Esophagus mucosa (tissue), 1 donor: ENCODE measurements at places on chromosomes 7 and 10.

DNA sequence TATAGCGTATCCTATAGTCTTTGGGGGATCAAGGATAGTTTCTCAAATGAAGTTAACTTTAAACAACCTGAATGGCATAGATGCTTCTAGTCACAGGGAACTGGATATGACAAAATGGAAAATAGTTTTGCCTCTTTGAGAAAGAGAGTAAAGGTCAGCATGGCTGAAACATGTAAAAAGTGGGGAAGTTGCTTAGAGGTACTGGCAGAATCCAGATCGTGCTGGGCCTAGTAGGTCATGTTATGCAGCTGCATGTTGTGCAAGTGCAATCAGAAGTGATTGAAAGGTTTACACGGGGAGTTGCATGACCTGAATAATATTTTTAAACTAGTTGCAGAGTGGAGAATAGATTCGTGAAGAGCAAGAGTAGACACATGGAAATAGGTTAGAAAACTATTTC, 201.1 kb upstream of the HDAC9 start:
- no peak for ATAC-seq

DNA sequence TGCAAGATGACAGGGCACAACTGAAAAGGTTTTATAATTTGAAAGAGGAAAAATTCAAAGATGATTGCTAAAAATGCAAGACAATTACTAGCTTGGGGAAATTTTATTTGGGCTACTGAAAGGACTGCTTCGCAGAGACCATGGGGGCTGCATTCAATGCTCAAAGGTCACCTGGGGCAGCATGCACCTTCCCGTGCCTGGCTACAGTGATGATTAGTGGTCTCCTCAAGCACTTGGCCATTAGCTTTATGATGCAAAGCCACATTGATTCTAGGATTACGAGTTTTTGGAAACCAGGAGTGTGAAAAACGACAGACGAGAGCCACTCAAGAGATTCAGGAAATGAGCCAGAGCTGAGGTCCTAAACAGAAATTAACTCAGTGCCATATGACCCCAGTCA, 764.6 kb downstream of the PHTF2 start:
- ATAC-seq = no peak

DNA sequence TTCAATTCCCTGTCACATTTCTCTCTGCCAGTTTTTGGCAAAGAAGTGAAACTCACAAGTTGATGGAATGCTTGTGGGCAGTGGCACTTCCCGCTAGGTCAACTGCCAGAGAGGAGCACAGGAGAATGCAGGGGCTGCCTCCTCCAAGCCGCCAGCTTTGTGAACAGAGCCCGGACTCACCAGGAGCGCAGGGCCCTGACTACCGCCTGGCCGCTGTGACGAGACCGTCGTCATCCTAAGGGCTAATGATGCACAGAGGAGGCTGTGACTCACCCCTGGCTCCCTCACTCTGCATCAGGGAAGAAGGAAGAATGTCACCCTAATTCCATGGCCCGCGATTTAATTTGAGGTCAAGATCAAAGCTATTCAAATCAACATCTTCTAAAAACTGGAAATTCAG, 123.9 kb downstream of the TAX1BP1 start:
- ATAC-seq = peak; percentile 17

DNA sequence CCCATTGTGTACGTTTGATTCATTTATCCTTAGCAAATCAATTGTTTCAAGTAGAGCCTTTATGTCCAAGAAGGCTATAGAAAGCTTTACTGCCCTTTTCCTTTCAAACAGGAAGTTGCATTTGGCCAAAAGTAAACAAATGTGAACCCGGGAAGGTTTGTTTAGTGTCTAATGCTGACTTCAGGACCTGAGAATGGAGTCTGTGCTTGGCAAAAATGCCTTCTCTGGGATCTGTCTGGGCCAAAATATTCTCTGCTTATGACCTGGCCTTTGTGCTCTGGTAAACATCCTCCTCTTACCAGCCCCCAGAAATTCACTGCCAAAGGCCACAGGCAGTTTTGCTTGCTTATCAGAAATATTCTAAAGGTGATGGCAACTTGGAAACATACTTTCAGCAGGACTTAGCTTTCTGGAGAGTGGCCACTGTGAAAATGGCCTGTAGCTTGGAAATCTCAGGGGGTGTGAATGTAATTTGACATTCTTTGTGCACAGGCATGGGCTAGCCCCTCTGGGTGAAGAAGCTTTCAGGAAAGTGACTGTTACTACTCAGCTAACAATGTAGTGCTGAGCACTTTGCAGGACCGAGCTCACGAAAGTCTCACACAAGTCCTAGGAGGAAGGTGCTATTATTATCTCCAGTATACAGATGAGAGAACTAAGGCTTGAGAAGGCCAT, 199.5 kb downstream of the PTEN start:
- ATAC-seq = no peak

GRCh38 chr10:42998481-42999384, 78.1 kb upstream of the RET start:
- ATAC-seq = no peak

- ATAC-seq = peak; percentile 95
Measured at GRCh38 chr7:107396990-107397389, 72.9 kb upstream of the GPR22 start.

DNA sequence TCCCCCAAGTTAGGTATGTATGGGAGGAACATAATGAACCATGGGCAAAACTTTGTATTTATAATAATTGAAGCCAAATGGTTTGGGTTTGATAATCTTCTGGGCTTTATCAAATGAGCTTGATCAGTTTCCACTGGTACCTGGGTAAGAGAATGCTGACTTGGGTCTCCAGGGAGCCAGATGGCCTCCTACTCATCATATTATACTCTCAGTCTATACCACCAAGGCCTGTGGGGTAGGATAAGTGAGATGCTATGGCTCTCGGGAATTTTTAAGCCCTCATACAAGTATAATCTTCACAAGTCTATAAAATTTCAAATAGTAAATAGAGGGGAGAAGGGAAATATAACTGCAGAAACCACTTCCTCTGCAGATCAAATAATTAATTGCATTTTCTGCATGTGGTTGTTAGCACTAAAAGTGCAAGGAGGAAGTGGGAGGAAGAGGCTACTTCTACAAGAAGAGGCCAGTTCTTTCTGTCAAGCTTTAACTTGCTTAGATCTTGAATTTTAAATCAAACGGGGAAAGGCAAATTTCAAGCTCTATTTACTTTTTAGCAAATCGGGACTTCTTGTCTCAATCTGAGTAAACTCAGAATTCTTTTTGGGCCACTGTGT, 349.0 kb downstream of the SORCS1 start:
- no peak for ATAC-seq

DNA sequence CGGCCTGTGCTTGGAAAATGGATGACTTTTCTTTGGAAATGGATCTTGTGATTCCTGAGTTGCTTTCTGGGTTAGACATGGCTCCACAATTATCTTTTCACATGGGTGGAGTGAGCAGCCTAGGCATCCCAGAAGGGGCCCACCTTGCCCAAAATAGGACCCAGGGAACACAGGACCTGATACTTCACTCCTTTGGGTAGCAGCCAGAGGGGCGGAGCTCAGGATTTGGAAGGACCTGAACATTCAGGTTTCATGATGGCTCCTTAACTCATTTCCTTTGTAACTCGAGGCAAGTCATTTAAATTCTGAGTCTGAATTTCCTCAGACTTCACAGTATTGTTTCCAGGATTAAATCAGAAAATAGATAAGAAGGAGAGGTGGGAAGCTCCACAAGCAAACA, 178.3 kb upstream of the ZMIZ1 start:
- ATAC-seq = peak; percentile 48

DNA sequence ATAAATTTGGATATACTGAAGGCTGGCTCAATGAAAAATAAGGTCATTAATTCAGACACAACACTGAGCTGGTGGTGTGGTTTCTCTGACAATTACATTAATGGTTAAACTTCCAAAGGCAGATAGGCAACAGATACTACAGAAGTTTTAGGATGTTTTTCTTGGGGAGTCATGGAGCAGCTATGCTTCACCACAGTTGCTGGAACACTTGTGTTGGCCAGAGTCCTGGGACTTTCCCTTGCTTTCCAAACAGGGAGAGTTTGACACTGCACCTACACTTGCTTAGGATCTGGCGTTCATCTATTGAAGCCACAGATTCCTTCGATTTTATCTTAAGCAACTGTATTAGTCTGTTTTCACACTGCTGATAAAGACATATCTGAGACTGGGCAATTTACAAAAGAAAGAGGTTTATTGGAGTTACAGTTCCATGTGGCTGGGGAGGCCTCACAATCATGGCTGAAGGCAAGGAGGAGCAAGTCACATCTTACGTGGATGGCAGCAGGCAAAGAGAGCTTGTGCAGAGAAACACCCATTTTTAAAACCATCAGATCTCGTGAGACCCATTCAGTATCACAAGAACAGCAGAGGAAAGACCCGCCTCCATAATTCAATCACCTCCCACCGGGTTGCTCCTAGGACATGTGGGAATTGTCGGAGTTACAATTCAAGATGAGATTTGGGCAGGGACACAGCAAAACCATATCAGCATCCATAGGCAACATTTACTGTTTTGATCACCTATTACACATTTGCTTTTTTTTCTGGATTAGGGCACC, 27.8 kb upstream of the TMEM178B start:
- ATAC-seq = no peak

- ATAC-seq = no peak
Measured at GRCh38 chr7:139991269-139991666, 71.5 kb downstream of the PARP12 start.

DNA sequence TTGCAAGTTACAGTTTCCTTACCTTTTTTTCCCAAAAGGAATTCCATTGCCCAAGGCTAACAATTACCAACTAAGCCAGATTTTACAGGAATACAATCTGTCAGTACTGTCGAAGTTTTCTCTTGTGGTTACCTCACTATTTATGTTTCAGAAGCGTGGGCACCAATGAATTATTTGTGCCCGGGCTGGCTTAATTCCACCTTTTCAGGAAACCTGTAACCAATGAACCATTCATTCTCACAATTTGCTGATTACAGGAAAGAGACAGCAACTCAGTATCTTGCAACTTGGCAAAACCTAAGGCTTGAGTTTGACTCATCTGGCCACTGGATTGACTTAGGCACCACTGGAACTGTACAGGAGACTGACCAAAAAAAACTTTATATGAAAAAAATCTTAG, 485.6 kb downstream of the INHBA start:
- ATAC-seq = no peak

GRCh38 chr7:85185424-85186082, 1.3 kb downstream of the SEMA3D start:
- ATAC-seq = peak; percentile 45

DNA sequence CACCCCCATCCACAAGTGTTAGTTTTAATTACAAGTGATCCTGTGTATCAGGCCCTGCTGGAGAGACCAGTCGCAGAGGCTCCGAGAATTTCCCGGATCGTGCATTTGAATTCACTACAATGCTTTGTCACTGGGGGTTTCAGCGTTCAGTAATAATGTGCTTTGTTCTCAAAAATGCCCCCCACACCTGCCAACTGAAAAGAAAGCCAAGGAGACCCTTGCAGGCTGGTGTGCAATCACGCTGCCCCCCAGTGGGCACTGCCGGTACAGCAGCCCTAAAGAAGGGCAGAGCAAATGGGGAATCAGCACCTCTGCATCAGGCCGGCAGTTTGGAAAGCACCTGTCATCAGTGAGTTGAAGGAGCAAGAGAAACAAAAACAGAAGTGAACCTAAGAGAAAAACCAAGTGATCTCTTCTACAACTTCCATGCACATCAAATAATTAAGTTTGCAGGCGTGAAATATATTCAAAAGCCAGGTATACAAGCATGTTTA, 177.6 kb downstream of the PARD3 start:
- ATAC-seq = peak; percentile 70

DNA sequence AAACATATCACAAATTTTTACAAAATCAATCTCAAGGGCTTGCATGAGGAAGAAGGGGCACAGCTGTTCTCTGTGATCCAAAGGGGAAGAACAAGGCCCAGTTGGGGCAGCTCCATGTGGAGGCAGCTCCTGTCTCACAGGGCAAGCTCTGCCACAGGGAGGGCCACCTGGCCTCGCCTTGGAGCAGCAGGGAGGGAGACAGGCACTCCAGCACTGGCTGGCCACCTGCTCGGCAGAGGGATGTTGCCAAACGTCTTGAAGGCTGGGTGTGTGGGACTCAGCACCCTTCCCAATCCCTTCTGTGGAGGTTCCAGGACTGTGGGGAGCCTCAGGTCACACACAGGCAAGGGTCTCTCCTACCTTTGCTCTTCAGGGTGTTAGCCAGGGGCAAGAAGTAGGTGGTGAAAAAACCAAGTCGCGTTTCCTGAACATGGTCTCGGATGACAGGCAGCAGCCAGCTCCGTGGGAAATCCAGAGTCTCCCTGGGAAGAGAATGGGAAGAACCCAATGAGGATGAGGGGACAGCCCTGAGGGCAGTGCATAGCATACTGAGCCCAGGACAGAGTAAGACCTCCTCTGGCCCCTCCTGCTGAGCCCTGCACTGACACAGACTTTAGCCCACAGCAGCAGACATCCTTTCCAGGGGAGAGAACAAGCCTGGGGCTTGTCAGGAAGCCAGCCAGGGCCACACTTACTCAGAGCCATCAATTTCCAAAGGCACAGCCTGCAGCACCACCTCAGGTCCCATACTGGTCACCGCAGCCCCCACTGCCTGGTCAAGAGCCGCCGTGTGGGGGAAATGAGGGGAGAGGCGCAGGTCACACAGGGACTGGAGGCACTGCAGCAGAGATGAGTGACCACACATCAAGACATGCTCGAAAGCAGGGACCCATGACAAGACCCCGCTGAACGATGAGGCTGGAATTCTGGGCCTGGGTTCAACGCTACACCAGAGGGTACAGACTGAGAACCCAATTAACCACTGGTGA, 21.9 kb downstream of the RRP12 start:
- no peak for ATAC-seq

- no peak for ATAC-seq
Measured at GRCh38 chr10:124572751-124573150, 111.1 kb downstream of the LHPP start.

DNA sequence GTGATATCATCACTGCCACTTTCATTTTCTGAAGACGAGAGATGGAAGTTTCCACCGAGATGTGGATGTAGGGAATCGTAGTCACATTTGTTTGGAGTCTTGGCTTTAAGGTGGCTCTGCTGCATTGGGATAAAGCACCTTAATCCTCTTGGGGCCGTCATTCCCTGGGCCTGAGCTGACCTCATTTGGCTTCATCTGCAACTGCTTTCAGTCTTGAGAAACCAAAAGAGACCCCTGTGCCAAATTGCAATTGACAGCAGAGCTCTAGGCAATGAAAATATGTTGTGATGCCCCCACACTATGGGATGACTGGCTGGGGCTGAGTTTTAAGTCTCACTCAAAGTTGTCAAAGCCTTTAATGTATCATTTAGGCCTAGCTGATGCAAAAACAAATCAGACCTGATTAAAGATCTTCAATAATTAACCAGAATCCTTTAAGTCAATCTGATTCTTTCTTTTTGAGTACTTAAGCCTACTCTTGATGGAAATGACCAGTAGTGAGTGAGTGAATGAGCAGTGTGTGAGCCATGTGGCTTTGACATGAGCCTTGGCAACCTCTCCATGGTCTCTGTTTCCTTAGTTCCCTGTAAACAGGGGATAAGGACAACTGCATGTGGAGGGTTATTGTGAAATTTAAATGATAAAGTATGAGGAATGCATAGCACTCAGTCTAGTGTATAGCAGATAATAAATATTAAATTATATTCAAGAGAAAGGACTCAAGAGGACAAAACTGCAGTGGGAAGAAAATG, 155.0 kb downstream of the BMPER start:
- ATAC-seq = no peak
